ENCODE measurements at places on chromosomes 2 and 18.

DNA sequence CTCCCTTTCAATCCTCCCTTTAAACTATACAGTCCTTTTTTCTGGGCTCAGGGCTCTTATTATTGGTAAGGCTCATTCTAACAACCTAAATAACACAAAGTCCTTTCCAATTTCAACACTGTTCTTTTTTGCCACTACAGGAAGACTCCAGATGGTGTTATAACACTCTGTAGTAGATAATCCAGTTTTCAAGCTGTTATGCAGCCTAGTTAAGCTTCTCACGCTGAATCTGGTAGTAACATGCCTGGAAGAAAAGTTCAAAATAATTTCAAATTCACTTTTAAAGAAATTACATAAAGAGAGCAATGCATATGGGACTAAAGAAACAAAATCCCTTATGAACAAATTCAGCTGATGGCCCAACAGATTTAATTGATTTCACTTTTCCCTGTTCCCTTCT, 3.2 kb upstream of the MPP4 start:
- no peak for DNase-seq

DNA sequence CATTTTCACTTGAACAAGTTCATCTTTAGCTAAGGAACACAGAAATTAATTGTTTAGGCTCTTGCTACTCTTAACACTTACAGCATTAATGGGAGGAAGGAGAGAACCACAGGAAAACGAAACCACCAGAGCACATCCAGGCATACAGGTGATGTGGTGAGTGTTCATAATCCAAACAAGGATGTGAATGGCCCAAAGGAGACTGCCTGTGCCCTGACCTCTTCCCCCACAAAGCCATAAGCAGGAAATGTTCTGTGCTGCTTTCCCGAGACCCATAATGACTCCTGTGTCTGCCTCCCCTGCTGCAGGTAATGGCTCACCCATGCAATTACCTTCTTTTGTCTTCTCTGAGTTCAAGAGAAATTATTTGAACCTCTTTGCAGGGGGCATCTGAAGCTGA, 295.9 kb upstream of the LINC00305 start:
- DNase-seq, result no peak

- DNase-seq, result no peak
Measured at GRCh38 chr2:224711859-224712665, 4.1 kb downstream of the CCDC195 start.

DNA sequence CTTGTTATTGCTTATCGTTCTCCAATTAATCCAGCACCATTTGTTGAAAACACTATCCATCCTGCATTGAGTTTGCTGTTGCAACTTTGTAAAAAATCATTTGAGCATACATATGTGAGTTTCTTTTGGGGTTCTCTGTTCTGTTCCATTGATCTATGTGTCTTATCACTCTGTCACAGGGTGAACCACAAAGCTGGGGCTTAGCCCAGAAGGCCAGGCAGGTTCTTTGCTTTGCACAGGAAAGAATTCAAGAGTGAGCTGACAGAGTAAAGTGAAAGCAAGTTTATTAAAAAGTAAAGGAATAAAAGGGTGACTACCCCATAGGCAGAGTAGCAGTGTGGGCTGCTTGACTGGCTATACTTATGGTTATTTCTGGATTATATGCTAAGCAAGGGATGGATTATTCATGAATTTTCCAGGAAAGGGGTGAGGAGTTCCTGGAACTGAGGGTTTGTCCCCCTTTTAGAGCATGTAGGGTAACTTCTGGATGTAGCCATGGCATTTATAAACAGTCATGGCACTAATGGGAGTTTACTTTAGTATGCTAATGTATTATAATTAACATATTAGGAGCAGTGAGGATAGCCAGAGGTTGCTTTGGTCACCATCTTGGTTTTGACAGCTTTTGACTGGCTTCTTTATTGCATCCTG, 46.8 kb downstream of the RNF138 start:
- no peak for DNase-seq

- no peak for DNase-seq
Measured at GRCh38 chr2:183459466-183459865, 335.2 kb downstream of the NUP35 start.

DNA sequence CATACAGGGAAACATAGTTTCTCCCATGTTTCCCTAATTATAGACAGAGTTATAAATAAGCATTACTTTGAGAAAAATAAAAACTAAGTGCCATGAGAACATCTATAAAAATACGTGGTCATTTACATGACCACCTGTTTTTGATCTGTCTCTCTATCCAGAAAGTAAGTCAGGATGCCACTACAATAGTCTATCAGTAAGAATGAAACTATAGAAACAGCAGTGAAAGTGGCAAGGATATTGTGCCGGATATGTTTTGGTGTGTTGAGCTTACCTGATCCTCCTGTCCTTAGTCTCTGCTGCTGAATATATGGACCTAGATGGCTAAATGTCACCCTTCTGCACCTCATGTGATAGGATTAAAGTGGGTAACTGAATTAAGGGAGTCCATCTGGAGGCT, 512.4 kb downstream of the LRP1B start:
- no peak for DNase-seq

- DNase-seq, result no peak
Measured at GRCh38 chr18:36152781-36153180, 23.1 kb downstream of the ELP2 start.

DNA sequence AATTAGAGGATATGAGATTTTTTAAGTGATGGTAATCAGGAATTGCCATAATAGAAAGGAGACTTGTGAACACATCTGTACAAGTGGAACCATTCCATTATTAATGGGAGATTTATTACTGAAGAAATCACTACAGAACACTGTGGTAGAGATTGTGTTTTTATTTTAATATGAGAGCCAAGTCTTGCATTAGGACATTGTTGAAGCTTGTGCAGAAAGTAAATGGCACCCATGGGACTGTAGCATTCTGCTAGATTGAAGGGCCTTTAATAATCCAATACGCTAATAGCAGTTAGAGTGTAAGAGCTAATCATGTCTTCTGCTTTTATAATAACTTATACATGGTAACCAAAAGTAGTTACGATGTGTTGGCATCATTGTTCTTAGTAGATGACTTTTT, 83.6 kb downstream of the VRK2 start:
- no peak for DNase-seq

GRCh38 chr2:217307023-217307422, 447.2 kb upstream of the TNP1 start:
- no peak for DNase-seq
